Hippocampal formation (tissue), 2 donors: ENCODE measurements at places on chromosomes 12 and 14.
A peak's percentile ranks its signal among the peaks of the same experiment; 100 is the strongest.

DNA sequence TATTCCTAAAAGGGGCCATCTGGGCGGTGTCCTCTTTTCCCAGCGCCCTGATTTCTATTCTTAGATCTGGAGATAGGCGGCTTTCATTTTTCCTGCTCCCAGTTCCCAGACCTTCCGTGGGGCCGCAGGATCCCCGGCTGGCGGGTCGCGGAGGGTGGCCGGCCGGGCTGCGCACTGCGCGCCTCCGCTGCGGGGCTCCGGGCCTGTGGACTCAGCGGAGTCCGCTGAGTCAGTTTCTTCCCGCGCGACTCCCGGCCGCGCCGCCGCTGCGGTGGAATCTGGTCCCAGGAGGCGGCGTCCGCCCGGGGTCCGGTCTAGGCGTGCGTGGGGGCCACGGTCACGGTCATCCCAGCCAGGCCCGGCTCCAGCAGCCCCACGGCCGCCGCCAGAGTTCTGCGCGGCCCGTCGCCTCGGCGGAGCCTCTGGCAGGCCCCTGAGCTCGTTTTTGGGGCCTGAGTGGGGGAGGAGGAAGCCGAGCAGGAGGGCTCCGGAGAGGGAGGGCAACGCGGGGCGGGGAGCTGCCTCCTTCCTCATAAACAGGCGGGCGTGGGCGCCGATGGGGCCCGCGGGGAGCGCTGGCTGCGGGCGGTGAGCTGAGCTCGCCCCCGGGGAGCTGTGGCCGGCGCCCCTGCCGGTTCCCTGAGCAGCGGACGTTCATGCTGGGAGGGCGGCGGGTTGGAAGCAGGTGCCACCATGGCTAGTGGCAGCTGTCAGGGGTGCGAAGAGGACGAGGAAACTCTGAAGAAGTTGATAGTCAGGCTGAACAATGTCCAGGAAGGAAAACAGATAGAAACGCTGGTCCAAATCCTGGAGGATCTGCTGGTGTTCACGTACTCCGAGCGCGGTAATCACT is at the start of gene LRRK2:
LRRK2 (plus strand) TSS at position 559 of the 853 bp plus-strand sequence; CDS start at position 694, 135 bp downstream.
- peak; percentile 31 for DNase-seq

DNA sequence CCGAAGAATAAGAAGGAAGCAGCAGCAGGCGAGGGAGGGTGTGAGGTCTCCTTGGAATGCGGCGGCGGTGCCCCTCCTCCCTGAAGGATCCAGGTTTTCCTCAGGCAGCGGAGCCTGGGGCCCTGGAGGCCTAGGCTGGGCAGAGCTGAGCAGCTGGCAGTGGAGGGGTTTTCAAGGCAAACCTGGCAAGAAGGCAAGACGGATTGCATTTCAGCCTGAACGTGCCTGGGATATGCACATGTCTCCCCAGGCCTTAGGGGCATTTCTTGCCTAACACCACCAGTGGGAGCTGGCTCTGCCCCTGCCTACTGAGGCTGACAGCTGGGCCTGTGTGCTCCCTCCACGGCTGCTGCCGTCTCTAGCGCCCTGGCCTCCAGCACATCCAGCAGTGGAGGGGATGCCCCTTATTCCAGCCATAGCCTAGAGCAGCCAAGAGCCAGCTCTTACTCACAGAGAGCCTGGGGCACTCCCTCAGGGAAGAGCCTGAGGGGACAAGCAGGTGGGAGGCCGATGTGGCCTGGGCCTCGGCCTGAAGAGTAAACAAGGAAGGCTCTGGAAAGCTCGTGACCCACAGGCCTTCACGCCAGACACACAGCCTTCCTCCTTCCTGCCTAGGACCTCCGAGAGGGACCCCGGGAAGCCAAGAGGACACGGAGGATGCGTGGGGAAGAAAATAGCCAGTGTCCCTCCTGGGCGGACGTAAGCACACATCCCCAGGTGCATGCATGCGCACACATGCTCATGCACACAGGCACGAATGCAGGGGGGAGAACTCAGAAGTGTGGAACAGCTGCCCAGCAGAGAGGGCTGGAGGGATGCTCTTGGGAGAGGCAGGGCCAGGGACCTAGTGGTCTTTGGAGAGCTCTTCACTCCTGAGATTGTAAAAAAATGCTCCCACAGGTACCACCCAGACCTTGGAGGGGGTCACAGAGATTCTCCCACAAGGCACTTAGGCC is 23.0 kb upstream of the EIF2B2 start:
- DNase-seq = no peak

DNA sequence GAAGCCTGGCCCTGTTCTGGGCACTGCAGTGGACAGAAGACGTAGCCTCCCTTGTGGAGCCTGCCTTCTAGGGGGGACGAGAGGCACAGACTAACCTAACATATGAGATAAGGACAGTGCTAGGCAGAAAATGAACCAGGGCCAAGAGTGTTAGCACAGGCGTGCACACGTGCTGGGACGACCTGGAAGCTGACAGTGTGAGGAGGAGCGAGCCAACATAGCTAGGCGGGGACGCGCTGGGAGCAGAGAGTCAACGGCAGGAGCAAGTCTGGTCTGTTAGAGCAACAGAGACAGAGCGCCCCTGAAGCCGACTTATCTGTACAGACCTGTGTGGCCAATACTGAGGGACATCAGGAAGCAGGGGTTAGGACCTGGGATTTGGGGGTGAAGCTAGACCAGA is 8.0 kb downstream of the PXMP2 start:
- DNase-seq = no peak

- DNase-seq = peak; percentile 26
These were observed 32.0 kb upstream of the CCDC60 start for GRCh38 chr12:119302451-119303080.

DNA sequence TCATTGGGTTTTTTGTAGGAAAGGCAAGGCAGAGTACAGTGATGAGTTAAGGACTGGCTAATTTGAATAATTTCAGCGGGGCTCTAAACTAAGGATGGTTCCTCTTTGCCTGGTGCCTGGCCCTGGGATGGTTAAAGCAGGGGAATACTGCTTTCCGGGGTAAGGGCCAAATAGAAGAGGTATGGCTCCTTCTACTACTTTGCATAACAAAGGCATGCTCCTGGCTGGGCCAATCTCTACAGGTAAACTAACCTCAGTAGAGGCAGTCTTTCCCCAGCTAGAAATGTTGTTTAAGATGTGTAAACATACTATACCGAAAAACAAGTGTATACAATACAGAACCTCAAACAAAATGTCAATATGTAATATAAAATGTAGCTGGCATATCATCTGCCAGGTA is 1239.0 kb downstream of the SLC16A7 start:
- DNase-seq = no peak

DNA sequence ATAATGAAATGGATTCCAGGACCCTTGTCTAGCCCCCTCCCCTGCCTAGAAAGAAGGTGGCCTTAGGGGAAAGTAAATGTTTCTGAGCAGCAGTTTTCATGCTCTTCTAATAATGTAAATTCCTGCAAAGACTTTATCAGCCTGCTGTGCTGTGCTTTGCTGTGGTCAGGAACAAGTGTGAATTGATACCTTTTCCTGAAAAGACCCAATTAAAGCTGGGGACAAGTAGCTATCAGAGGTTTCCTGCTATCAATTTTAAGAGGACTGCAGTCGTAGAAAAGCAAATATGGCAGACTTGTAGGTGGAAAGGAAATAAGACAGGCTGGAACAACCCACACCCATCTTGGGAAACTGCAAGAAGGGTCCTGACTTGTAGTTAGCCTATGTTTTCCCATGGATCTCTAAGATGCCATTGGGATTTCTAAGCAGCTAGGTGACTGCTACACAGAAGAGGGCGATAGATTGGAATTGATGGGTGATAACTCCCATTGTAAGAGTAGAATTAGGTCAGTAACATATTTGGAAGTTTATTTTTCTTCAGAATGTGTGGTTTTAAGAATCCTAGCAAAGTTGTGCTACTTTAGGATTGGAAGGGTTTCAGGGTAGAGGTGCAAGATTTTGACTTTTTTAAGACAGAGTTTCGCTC is 3.1 kb downstream of the DYNLL1 start:
- DNase-seq = no peak

DNA sequence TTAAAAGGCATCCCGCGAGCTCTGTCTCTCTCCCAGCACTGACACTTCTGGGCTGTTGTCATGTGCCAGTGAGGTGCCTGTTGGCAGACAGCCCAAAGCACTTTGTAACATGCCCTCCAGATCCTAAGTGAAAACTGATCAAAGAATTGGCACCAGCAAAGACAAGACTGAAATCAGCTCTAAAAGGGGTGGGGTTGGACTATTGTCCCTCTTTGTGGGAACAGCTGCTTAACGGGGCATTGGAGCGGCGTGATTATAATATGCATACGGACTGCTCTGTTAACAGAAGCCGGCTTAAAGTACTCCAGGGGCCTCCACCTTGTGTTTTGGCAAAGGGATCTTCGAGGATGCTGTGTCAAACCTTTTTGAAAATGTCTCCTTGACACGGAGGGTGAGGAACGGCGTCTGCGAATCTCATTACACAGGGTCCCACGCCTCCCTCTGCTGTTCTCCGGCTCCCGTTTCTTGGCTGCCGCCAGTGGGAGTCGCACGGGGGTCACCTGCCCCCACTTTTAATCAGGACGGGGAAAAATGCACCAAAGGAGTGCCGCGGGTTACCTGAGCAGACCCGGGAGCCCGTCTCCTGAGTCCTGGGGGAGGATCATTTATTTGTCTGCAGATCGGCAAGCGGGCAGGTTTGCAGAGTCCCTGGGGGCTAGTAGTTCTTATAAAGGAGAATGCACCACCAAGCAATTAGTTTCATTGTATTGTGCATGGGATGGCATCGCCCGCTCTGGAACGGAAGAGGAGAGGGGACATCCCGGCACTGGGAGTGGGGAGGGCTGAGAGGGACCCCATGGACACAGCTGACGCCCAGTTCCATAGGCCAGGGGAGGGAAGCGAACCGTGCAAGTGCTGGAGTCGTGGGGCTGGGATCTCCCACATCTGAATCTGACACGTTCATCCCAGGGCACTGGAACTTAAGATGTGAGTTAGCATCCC is 44.3 kb downstream of the SPRING1 start:
- DNase-seq = no peak

GRCh38 chr14:30283822-30284446 is 275.0 kb upstream of the G2E3 start:
- DNase-seq = no peak
